NCI-H345 (cell line): ENCODE measurements at places on chromosomes 2 and 18.

DNA sequence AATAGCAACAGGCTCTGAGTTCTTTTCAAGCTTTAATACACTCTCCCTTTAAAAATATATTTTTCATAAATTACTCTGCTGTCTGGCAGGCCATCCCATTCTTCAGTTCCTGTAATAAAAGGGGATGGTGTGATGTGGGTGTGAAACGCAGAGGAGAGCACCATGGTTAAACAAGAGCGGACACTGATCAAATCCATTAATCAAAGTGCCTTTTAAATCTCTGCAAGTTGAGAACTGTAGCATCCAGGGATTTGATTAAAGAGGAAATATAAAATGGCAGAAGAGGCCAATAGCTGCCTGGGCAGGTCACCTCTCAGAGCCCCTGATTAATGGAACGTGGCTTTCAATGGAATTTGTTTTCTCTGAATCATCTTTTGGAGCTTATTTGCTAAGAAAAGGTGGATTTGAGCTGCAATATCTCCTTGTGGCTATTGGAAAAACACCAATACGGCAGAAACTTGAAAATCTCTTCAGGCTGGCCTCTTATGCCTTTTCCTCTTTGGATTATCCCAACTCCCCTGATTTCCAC lies 96.9 kb downstream of the ACTR3 start:
- DNase-seq = no peak

DNA sequence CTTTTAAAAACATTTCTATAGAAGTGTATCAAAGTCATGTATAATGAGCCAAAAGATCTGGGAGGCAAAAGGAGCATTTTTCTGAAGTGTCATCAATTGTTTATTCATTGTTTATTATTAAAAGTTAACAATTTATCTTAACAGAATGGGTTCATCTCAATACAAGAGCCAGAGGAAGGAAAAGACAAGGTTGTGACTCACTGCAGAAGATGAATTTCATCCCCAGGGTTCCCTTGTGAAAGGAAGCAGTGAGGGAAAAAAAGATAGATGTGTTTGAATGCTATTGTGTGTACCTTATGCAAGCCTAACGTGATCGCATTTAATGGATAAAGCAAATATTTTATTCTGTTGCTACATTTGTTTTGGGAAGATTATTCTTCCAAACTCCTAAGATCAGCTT lies 286.3 kb downstream of the PIEZO2 start:
- DNase-seq = no peak

DNA sequence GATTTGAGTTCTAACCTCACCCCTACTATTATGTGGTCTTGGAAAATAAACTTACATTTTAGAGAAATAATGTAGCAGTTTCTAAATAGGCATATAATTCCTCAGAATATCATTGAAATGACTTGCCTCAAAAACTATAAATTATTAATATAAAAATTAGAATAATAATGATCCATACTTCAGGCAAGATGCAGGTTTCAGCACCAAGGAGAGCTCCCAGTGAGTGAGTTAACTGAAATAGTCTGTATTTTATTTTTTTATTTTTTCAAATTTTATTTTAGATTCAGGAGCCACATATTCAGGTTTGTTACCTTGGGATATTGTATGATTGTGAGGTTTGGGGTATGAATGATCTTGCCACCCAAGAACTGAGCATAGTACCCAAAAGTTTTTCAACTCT lies 472.2 kb upstream of the DCC start:
- DNase-seq = no peak

GRCh38 chr2:197071790-197072436 lies 145.4 kb upstream of the PGAP1 start:
- no peak for DNase-seq

GRCh38 chr2:217604527-217605194 lies 398.1 kb downstream of the TNS1 start:
- DNase-seq = no peak

- DNase-seq = no peak
Observed at GRCh38 chr2:128311755-128312341, 6.8 kb downstream of the HS6ST1 start.

- DNase-seq = no peak
Observed at GRCh38 chr2:147275943-147276342, 568.9 kb upstream of the ACVR2A start.

DNA sequence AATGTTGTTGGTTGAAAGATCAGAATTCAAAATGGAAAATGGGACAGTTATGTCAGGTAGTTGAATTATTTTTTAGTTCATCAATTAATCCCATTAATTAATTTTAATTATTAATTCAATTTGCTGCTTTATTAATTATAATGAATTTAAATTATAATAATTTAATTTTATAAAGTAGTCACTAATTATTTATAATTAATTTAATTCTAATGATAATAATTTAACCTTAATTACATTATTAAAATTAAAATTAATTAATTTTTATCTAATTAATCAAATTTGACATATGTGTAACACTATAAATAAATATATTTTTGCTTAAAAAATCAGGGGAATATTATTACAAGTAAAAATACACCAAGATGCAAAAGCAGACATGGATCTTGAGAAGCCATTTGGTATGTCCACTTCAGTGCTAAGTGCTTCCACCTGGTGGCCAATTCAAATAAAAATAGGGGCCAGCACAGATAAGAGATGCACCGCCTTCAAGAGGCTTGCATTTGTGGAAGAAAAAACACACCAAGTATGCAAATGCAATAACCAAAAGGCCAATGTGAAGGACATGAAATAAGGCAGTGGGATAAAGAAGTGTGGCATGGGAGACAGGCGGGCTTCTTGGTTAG lies 73.2 kb downstream of the MBP start:
- peak; percentile 45 for DNase-seq

DNA sequence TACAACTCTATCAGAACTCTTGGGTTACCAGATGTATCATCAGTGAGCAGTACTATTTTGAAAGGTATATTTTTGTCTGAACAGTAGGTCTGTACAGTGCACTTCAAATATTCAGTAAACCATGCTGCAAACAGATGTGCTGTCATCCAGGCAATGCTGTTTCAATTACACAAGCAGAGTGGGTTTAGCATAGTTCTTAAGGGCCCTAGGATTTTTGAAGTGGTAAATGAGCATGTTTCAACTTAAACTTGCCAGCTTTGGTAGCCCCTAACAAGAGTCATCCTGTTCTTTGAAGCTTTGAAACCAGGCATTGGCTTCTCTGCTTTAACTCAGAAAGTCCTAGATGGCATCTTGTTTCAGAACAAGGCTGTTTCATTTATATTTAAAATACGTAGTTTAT lies 1519.9 kb downstream of the SUCLG1 start:
- DNase-seq = no peak

DNA sequence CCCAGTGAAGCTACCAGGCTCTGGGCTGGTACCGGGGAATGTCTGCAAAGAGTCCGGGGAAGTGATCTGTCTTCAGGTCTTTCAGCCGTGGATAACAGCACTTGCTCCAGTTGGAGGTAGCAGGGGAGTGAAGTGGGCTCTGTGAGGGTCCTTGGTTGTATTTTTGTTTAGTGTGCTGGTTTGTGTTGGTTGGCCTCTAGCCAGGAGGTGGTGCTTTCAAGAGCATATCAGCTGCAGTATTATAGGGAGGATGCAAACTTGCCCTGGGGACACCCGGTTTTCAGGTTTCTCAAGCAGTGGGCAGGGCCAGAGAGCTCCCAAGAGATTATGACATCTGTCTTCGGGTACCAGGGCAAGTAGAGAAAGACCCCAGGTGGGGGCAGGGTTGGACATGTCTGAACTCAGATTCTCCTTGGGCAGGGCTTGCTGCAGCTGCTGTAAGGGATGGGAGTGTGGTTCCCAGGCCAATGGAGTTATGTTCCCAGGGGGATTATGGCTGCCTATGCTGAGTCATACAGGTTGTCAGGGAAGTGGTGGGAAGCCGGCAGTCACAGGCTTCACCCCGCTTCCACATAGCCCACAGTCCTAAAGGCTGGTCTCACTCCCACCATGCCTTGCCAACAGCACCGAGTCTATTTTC lies 34.4 kb downstream of the ACAA2 start:
- peak; percentile 73 for DNase-seq

DNA sequence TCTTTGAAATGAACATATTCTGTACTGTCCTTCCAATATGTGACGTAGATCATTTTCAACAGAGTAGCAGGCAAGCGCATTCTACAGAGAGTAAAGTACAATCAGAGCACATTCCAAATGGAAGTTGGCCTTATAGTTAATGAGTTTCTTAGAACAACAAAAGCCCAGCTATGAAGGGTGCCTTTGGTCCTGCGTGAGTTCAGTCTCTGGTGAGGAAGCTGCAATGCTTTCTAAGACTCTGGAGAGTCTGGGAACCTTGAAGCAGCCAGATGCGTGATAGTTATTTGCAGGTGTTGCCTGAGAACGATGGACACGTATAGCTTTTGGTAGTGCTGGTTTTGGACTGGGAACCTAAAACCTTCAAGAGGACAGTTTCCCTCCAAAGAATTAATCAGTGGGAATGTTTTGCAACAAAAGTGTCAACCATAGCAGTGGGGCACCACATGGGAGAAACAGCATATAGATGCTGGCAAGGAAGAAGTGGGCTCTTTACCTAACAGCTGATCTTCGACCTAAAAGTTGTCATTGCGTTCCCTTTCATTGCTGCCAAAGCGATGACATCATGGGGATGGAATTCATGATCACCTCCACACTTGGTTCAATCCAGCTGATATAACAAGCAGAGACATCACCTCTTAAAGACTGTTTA lies 9.3 kb upstream of the SNORC start:
- DNase-seq = no peak
